ENCODE measurements at places on chromosomes 11 and 22. TPM values are rescaled to one million over a fixed set of nuclear protein-coding genes. Genes with fewer than 3 reads are reported as not detected.

GRCh38 chr22:41951898-41952474 is at the start of gene SMIM45:
Gene SMIM45, plus strand, starts transcription at chr22:41952150.
- no peak for DNase-seq

Gene TMPRSS5
- 1.5 TPM for total RNA-seq

Gene GNAZ
- total RNA-seq, result 10.7 TPM

Gene PTGDR2
- 0.13 TPM for total RNA-seq
